ENCODE measurements at places on chromosomes 7 and 10.
A peak's percentile ranks its signal among the peaks of the same experiment; 100 is the strongest.

GRCh38 chr7:114865564-114865963 lies 56.3 kb upstream of the MDFIC start:
- DNase-seq: peak; percentile 6

DNA sequence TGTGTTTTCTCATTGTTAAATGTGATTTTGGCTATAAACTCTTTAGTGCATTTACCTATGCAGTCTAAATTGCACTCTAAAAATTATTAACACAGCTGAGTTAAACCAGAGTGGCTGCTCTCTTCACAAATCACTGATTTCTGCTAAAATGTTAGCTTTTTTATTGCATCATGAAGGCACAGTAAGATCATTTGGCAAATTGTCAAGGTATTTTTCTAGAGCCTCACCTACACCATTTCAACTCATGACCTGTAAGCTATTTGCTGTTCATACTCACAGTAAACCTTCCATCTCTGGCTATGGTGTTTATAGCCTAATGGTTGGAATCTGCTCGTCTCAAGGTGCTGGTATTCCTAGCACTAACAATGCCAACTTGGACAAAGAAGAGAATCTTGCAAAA lies 25.7 kb downstream of the NDUFB2 start:
- no peak for DNase-seq

GRCh38 chr10:125548878-125549277 lies 134.1 kb downstream of the TEX36 start:
- no peak for DNase-seq

GRCh38 chr7:2104107-2104710 lies 128.5 kb downstream of the MAD1L1 start:
- peak; percentile 66 for DNase-seq
